GM23248 (cell line): ENCODE measurements at places on chromosomes 2 and 18.
A peak's percentile ranks its signal among the peaks of the same experiment; 100 is the strongest.

DNA sequence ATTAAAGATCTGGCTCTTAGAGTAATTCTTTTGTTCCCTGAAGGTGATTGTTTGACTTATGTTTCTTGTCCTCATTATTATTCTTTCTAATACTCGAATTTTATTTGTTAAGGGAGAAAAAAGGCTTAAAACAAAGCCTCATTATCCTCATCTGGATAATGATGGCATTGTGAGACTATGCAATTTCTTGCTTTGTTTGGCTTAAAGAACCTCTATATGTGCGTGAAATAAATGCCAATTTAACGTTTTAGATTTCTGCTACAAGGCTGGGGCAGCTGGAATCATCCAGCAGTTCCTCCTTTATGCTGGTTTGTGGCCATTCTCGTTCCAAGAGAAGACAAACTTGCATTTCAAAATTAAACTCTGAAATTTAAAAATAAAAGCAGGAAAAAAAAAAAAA is 4.9 kb upstream of the DPYSL5 start:
- no peak for DNase-seq

DNA sequence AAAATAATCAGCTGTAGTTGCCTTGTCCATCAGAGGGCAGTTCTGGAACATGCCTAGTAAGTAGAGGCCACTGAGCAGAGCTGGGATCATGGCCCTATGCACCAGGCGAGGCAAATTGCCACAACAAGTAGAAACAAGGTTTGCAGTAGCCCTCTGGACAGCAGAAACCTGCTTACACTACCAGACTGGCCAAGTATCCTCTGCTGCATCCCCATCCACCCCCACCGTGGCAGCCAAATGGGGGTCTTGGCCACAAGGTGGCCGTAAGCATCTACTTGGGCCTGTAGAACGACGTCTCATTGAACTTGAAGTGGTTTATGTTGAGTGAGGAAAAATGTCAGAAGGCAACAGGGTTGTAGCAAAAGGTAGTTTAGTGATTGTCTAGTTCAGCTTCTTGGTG is 241.2 kb downstream of the ALPK2 start:
- DNase-seq = no peak

DNA sequence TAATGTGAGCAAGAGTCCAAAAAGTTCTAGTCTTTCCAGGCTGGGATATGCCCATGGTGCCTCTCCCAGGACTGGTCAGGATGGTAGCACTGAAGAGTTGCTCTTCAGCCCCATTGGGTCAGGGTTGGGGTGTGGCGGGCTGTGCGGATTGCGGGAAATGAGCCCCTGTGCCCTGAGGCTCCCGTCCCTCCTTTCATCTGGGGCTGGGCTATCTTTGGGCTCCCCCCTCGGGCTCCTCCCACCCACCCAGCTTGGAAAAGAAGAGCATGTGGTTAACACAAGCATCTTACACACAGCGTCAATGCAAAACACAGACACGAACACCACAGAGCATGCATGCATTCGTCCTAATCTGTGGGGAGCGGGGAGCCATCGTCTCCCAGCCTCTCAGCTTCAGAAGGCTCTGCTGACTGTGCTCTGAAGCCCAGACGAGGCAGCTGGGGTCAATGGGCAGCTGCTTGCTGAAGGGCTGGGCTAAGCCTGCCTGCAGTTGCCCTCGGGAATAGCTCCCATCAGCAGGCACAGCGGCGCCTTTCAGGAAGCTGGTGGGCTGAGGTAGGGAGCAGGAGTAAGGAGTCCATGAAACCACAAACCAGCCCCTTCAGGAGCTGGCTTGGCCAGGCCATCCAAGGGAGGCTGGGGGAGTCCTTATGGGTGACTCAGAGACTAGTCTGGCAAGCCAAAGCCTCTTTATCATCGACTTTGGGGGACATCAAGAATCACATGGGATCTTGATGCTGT is 112.9 kb downstream of the CLIP4 start:
- peak; percentile 32 for DNase-seq

- DNase-seq = no peak
These were observed 16.7 kb upstream of the TNS1 start for GRCh38 chr2:218019411-218020060.

DNA sequence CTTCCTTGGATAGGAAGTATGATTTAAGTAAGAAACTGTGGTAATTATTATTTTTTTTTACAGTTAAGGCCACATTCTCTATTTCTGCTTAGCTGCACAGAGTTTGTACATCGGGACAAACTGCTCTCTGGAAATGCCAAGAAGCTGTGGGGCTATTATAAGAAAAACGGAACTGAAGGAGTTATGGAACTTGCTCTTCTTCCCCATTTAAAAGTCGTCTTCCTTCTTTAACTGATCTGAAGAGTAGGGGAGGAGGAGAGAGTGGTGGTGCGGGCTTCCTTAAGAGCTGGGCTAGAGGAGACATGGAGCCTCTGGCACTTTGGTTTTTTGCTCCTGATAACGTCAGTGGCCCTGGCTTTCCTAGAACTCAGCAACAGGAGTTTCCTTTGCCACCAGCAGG is 54.4 kb downstream of the RAB31 start:
- DNase-seq = no peak
